ENCODE measurements at places on chromosomes 4 and X.

DNA sequence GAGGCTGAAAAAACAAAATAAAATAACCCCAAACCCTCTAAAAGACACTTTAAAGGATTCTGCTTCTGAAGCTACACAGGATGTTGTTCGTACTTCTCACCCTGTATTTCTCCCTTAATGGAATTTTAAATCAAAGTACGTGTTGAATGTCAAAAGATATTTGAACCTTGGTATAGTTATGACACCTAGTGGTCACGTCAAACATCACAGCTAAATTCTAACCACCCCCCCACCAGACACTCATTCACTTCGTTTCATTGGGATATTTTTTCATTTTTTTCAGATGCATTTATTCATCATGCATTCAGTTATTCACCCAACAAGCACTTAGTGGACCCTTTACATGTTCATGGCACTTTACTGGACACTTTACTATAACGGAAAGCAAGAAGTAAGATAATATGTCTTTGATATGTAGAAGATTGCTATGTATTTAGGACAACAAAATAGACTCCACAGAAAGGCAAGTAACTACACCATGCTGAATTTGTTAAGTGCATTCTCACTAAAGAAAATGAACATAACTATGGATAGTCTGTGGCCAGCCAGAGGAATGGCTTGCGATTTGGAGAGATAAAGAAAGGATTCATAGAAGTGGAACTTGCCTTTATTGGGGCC lies 62.5 kb upstream of the GPR174 start:
- peak; percentile 23 for DNase-seq

GRCh38 chr4:153067376-153067775 lies 131.3 kb downstream of the FHDC1 start:
- DNase-seq, result no peak

DNA sequence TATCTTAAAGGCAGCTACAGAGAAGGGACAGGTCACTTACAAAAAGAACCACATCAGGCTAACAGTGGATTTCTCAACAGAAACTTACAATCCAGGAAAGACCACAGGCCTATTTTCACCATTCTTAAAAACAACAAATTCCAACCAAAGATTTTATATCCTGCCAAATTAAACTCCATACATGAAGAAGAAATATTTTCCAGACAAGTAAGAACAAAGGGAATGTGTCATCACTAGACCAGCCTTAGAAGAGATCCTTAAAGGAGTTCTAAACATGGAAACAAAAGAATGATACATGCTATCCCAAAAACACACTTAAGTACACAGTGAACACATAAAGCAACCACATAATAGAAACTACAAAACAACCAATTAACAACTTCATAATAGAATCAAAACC lies 105.6 kb downstream of the ANXA10 start:
- DNase-seq, result no peak

DNA sequence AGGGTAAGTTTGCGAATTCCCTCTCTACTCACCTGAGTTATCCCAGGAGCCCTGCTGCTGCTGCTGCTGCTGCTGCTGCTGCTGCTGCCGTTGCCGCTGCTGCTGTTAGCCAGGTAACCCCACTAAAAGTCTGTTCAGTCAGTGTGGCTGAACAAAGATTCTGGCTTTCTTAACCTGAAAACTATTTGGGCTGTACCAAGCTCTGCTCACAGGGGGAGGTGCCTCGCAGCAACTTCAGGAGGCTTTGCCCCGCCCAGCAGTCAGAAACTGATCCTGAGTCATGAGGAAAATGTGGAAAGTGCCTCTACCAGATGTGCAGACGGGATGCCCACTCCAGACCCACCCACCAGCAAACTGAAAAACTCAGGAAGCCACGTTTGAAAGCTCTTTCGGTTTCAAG lies at the start of gene CAPN6:
Gene CAPN6, minus strand, starts transcription at position 145 of the 400 bp plus-strand sequence. CDS start 6,547 bp downstream, outside the sequence.
- DNase-seq, result peak; percentile 9

GRCh38 chrX:21700275-21700674 lies 42.1 kb upstream of the KLHL34 start:
- DNase-seq, result no peak

DNA sequence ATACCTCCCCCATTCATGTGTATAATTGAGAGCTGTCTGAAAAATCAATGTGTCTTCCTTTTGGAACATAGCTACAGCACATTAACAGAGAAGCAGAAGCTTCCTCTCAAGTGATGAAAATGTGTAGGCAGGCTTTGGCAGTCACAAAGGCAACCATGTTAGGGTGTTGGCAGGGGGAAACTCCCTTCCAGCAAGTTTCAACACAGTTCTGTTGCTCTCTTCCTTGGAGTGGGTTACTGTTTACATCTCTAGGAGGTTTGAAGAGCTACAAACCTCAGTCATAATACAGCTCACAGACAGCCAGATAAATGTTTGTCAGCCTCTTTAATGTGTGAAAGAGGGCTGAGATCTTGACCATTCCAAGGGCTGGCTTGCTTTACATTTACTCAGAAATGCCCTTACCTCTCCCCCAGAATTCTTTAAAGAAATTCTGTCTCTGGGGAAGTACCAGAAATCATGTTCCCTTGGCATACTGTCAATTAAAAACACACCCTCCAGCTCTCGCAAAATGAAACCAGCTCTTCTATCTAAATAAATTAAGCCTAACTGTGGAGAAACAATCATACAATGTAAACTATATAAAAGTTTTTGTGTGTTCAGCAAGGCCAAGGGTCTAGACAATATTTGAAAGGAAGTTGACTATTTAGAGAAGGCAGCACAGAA lies 18.9 kb downstream of the ZBTB33 start:
- DNase-seq, result peak; percentile 31

All from fibroblast of the conjunctiva (primary cell).